ENCODE measurements at places on chromosomes 2 and 18.

DNA sequence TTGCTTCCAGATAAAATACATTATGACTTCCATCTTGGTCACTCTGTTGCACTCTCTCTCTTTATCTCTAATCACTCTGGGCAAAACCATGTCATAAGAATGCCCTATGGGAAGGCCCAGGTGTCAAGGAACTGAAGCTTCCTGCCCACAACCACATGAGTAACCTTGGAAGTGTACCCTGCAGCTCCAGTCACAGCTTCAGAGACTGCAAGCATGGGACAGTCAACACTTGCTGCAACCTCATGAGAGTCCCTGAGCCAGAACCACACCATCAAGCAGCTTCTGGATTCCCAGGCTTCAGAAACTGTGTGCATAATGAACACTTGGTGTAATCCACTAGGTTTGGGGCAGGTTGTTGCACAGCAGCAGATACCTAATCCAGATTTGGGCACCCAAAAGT, 121.1 kb upstream of the BCL2L11 start:
- no peak for DNase-seq

- no peak for DNase-seq
Measured at GRCh38 chr2:12389344-12390045, 327.2 kb upstream of the TRIB2 start.

DNA sequence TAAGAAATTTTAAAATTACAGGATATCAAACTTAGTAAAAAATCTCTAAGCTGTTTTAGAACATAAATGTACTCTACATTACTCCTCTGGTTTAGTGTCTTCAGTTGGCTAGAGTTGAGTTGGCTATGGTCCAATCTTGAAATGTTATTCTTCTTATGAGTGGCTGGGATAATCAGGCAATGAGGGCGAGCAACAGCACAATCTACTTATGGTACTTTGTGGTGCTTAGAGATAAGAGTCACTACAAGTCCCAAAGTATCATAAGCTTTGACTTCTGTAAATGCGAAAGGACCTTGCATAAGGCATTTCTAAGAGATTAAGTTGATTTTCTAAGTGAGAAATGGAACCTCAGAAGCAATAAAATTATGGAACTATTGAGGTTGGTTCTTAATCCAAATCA, 361.7 kb downstream of the GPD2 start:
- no peak for DNase-seq

DNA sequence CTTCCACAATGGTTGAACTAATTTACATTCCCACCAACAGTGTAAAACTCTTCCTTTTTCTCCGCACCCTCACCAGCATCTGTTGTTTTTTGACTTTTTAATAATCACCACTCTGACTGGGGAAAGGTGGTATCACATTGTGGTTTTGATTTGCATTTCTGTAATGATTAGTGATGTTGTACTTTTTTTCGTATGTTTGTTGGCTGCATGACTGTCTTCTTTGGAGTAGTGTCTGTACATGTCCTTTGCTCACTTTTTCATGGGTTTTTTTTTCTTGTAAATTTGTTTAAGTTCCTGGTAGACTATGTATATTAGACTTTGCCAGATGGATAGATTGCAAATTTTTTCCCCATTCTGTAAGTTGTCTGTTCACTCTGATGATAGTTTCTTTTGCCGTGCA, 574.8 kb downstream of the KCNJ3 start:
- no peak for DNase-seq

GRCh38 chr2:181955010-181955409, 30.6 kb upstream of the PPP1R1C start:
- DNase-seq: no peak

All from right renal pelvis (tissue), 4 donors.